CD8-positive, alpha-beta memory T cell (primary cell): ENCODE measurements at places on chromosomes 7 and 10. TPM values are rescaled to one million over a fixed set of nuclear protein-coding genes. Genes with fewer than 3 reads are reported as not detected.
A peak's percentile ranks its signal among the peaks of the same experiment; 100 is the strongest.

- H3K4me1 ChIP-seq, result no peaks in the 10 kb centered on the region
- no peak overlapping the region for H3K27ac ChIP-seq
These were observed 890.0 kb downstream of the GRM8 start for GRCh38 chr7:126362746-126363145.

DNA sequence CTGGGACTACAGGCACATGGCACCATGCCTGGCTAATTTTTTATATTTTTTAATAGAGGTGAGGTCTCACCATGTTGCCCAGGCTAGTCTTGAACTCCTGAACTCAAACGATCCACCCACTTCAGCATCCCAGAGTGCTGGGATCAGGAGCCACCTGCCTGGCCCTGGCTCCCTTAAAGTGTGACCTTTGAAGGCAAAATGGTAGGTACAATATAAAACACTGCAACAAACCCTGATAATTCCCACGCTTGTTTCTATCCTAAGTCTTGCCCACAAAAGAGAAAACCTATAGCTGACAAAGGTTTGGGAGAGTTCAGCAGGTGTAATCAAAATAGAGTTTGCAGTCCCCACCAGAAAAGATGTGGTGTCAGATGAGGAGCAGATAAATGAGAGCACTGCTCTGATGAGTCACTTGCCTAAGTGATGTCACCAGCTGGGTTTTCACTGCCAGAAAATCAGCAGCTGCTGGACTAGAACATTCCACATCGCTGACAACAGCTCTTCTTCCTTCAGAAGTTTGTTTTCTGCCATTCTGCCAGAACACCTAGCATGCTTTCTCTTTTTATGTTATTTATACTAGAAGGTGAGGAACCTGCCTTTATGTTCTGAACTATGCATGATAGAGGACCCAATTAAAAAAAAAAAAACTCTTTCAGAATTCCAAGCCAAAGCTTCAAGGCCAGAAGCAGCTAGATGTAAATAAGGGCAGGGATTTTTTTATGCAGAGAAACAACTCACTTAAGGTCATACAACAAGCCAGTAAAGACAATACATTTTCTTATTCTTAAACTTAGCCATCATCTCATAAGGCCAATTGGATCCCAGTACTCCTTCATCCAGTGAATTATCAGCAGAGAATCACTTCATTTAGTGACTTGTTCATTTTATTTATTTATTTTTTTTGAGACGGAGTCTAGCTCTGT lies 18.0 kb downstream of the PURB start:
- no peak overlapping the region for H3K27ac ChIP-seq
- no peaks in the 10 kb centered on the region for H3K4me1 ChIP-seq
- no peaks in the 10 kb centered on the region for H3K36me3 ChIP-seq
- no peak for DNase-seq
- no peaks in the 10 kb centered on the region for H3K27me3 ChIP-seq

DNA sequence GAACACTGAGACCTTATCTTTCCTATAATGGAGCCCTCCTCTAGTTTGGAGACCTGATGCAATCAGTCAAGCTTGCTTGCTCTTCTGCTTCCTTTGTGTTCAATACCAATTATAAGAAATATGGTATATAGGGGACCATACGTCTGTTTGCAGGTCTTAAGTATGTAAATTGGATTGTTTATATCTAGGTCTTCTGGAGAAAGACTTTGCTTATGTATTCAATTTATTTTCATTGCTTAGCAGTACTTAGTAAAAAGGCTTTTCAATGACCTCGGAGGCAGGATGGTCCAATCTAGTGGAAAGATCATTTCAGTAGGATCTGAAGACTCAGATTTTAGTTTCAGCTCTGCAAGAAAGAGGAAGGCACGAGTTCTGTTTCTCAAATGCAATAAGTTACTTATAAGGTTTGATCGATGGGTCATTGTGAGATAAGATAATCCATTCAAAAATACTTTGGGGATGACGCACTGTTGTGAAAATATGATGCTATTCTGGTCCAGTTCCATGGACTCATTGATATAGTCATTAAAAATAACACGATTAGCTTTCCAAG lies 571.6 kb downstream of the SH2D4B start:
- H3K4me1 ChIP-seq, result no peaks in the 10 kb centered on the region
- no peaks in the 10 kb centered on the region for H3K27me3 ChIP-seq
- no peak overlapping the region for H3K4me3 ChIP-seq
- H3K36me3 ChIP-seq, result no peaks in the 10 kb centered on the region

- H3K27ac ChIP-seq, result no peak overlapping the region
- H3K27me3 ChIP-seq, result no peaks in the 10 kb centered on the region
- H3K36me3 ChIP-seq, result no peaks in the 10 kb centered on the region
- peaks cover 12% of the 10 kb centered on the region for H3K4me1 ChIP-seq
These were observed 54.9 kb downstream of the KCNH2 start for GRCh38 chr7:150923196-150923595.

DNA sequence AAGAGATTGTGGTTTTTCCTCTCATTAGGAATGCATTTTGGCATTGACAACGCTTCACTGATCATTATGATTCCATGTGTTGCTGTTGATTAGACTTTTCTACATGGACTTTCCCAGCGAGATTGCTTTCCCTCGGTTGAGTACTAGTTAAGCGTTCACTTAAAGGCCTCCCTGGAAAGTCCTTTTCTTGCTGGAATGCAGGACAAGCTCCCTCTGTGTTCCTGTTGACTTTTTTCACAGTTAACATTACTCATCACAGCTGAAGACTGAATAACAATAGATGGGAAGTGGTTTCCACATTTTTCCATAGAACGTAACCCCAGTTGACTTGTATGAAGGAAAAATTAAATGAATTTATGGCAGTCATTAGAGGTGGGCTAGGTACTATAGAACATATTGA lies 2.6 kb upstream of the CAV1 start:
- no peaks in the 10 kb centered on the region for H3K36me3 ChIP-seq
- no peak overlapping the region for H3K27ac ChIP-seq
- no peak for DNase-seq

- no peak for DNase-seq
- no peak overlapping the region for H3K4me3 ChIP-seq
These were observed 4.7 kb downstream of the ZNF786 start for GRCh38 chr7:149085866-149086265.

- peak overlapping the region; percentile 94 for H3K4me3 ChIP-seq
- H3K27ac ChIP-seq, result peak overlapping the region; percentile 52
- peaks cover 14% of the 10 kb centered on the region for H3K36me3 ChIP-seq
- H3K27me3 ChIP-seq, result no peaks in the 10 kb centered on the region
- peaks cover 84% of the 10 kb centered on the region for H3K4me1 ChIP-seq
These were observed 4.0 kb downstream of the VSIR start for GRCh38 chr10:71769279-71769823.

FAM25G gene
- total RNA-seq, result not detected
